ENCODE measurements at places on chromosomes 5 and 9. TPM values are rescaled to one million over a fixed set of nuclear protein-coding genes. Genes with fewer than 3 reads are reported as not detected.
A peak's percentile ranks its signal among the peaks of the same experiment; 100 is the strongest.

Gene MYO10
- total RNA-seq = 127 TPM

Gene PRLR
- total RNA-seq = 2.5 TPM

Gene CCL19
- not detected for total RNA-seq

Gene SPINK6
- total RNA-seq = not detected

Gene CBY3
- 1.6 TPM for total RNA-seq

Gene PCDHA5
- 0.39 TPM for total RNA-seq

Gene FST
- 111 TPM for total RNA-seq

Gene ROPN1L
- 0.37 TPM for total RNA-seq

Gene PTGER4
- 0.37 TPM for total RNA-seq

Gene GAS1
- 2.7 TPM for total RNA-seq

Gene CAST
- total RNA-seq = 50.3 TPM

DNA sequence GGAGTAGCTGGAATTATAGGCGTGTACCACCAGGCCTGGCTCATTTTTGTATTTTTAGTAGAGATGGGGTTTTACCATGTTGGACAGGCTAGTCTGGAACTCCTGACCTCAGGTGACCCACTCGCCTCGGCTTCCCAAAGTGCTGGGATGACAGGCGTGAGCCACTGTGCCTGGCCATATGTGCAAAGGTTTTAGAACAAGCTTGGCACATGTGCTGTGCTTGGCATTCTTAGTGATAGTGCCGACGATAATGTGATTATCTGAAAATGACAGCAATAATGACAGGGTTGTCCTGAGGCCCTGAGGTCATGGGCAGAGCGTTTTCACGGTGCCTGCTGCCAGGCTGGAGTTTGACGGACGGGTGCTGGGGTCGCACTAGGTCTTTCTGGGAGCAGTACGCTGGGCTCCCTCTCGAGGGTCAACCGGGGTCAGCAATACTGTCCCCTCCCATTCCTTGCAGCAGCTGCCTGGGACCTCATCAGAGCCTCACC, 42.6 kb downstream of the HMCN2 start:
- no peak for DNase-seq

DNA sequence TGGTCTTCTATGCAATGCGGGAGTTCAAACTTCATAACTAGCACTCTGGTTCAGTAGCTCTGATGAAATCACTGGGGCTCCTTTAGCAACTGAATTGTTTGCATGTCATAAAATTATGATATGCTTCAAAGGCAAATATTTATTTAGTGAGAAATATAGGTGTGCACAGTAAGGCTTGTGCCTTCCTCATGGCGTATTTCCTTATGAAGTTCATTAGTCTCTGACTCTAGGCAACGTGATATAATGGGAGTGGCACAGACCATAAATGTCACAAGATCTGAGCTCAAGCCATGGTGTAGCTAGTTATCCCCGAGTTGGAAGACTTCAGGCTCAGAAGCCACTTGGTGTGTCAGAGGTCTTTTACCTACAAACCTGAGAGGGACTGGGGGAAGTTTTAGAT, 35.5 kb downstream of the PIP5K1B start:
- DNase-seq = no peak

GRCh38 chr5:14039063-14039462, 94.6 kb upstream of the DNAH5 start:
- DNase-seq = no peak

DNA sequence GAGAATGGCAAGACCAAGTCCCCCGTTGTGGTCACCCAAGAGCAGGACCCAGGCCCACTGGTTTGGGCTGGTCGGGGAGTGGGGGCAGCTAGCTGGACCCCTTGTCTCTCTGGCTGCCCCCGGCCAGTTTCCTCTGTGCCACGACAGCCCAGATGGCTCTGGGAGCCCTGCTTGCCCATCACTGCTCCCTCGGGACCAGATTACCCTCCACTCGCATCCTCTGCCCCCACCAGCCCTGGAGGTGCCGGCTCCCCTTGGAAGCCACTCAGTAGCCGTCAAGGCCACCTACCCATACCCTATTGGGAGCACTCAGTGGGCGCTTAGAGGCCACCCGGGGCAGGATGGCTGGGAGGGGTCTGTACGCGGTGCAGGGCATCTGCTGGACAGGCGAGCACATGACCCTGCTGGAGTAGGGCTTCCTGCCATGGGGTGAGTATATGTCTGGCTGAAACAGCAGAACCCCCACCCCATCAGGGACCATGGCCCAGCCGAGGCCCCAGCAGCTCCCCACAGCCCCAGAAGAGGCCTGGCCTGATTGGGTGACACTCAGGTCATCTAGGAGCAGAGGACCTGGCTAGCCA, 70.0 kb downstream of the ZNF354C start:
- DNase-seq = no peak

DNA sequence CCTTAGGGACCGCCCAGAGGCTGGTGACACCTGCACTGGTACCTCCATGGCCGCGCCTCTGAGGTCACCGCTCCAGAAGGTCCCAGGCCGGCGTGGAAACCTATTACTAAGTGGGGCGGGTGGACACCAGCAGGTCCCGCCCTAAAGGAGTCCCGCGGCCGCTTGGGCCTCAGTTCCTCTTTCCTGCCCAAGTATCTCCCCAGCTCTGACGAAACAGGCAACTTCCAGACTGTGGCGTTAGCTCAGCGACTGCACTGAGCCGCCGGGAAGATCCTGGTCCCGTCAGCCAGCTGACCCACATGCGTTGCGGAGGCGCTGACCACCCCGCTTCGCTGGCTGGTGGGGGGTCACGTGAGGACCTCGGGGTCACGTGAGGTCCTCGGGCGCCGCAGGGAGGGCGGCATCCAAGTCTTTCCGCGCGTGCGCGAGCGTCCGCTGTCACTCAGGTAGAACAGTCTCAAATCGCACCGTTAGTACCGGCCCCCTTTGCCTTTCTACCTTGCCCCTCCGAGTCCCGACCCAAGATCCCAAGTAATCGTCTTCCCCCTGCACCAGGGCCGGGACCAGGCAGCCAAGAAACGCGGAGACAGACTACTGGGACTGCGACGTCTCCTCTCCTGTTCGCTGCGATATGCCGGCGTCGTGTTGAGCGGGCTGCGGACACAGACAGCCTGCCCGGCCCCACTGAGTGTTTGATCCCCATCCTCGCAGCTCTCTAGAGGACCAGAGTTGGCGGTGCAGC, 53.7 kb upstream of the KDM4C start:
- DNase-seq = peak; percentile 88

GRCh38 chr5:90014420-90014819, 395.1 kb downstream of the CETN3 start:
- DNase-seq = no peak

GRCh38 chr5:5572976-5573797, 150.7 kb downstream of the ICE1 start:
- DNase-seq = no peak

GRCh38 chr5:126675338-126675737, 74.6 kb downstream of the PHAX start:
- DNase-seq = no peak

DNA sequence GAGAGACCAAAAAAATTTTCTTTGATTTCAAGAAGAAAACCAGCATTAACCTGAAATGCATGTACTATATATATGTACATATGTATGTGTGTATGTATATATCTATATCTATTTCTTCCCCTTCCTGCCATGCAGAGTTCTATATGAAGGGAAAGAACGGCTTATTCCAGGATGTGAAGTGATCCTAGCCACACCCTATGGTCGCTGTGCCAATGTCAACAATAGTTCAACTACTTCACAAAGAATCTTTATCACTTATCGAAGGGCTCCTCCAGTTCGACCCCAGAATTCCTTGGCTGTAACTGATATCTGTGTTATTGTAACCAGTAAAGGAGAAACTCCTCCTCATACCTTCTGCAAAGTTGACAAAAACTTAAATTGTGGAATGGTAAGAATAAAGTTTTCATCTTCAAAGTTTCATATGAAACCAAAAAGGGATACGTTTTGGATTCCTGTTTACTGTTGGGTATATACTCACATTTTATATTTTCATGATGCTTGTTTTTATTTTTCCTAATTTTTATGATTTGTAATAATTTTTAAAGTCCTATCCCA, 56.2 kb downstream of the DENND4C start:
- DNase-seq = no peak

DNA sequence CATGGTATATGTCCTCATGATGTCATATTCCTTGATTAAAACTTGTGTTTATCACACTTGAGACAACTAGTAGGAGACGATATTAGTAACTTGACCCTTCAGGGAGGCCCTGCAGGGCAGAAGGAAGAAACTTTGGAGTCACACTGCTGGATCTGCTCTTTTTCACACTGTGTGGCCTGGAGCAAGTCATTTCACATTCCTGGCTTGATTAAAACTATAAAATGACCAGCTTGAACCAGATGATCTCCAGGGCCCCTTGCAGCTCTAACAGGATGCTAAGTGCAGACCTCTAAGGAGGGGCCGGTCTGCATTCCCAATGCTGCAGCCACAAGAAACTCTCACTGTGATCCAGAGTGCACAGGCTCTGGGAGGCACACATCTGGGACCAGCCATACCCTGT, 146.4 kb upstream of the ZNF366 start:
- no peak for DNase-seq

- DNase-seq = peak; percentile 71
These were observed at the start of gene AHRR for GRCh38 chr5:321230-321725. TSS of gene AHRR (plus strand) at chr5:321714. CDS start at chr5:343903, 22,189 bp downstream.

GRCh38 chr5:180026734-180027458, 44.7 kb downstream of the RNF130 start:
- DNase-seq = no peak

- DNase-seq = no peak
These were observed 280.7 kb downstream of the PRELID2 start for GRCh38 chr5:145554399-145554798.

- DNase-seq = no peak
These were observed 7.6 kb downstream of the TTC16 start for GRCh38 chr9:127723444-127723843.

GRCh38 chr5:160844177-160844576, 7.8 kb downstream of the ATP10B start:
- no peak for DNase-seq

GRCh38 chr5:12354686-12355085, 450.4 kb upstream of the CTNND2 start:
- DNase-seq = no peak

- no peak for DNase-seq
These were observed 302.7 kb downstream of the PLK2 start for GRCh38 chr5:58156973-58157701.

- no peak for DNase-seq
These were observed 44.1 kb upstream of the ERBIN start for GRCh38 chr5:65882278-65882677.

- peak; percentile 73 for DNase-seq
These were observed 188.4 kb downstream of the SNCAIP start for GRCh38 chr5:122500245-122501088.

DNA sequence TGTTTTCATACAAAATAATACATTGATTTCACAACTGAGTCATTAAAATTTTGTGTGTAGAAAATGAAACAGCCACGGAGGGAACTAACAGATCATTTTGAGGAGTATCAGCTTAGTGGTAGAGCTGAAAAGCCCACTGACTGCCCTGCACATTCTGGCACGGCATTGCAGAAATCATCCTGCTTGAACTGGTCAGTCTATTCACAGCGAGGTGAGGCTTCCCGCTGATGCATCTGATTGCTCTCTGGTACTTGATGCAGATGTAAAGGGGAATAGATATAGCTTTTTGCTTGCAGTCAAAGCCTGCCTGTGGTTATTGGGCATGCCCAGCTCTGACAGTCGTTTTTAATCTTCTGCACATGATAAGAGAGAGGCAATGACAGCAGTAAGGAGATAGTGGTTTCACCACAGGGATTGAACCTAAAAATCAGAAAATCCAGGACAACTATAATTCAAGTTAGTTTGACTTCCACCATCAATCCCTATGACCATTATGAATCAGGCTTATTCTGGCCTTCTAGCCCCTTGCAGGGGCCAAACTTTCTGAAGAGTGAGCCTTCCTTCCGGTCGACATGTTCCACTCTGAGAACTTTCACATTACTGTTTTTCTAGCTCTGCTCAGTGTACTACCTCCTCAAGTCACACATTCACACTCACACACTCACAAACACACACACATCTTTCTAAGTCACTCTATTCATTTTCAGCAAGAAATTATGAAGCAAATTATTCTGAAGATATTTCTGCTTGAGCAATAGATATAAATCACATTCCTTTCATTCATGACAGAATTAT, 782.8 kb upstream of the NUDT12 start:
- DNase-seq = no peak

- no peak for DNase-seq
These were observed 145.7 kb upstream of the COL5A1 start for GRCh38 chr9:134495881-134496412.
